Foreskin melanocyte (primary cell): ENCODE measurements at places on chromosomes 3 and 15.

DNA sequence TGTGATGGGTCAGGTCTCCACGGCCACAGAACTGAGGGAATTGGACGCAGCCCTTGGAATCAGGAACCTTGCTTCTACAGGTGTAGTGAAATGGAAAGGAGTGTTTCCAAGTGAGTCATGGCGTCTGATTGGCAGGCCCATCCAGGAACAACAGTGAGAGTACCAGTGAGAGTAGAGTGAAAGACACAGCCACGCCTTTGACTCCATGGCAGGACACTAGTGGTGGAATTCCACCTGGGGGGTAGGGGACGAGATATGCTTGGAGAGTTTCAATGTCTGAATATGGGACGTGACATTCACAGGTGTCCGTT is 3.0 kb upstream of the SLC28A1 start:
- DNase-seq, result no peak

GRCh38 chr15:36831904-36832287 is 252.5 kb downstream of the CDIN1 start:
- DNase-seq, result no peak

DNA sequence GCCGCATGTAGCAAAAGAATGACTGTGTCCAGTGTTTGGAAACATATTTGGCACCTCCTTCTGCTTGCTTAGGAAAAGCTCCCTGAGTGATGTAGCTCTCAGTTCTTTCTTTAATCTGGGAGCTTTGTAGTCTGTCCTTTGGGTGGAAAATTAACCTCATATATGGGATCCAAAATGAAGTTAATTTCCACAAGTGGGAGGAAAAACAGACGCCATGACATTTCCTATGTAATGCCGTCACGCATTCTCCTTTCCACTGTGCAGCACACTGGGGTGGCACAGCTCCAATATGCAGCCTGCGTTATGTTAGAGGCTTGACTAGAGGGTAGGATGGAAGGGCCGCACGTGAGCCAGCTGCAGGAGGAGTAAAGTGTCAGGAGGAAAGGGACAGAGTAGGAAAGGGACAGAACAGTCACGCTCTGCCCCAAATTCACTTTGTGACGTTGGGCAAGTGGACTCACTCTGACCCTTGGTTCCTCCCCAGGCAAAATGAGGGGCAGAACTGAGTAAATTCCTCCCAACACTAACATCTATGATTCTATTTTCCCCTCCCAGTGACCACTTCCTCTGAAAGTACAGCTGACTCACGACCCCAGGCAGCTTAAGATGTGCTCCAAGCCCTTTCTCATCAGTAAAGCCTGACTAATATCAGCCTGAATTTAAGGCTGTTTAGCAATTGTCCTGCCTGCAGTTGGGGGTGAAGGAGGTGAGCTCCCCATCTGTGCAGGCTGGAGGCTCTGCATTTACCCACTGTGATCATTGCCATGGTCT is 176.5 kb upstream of the PFN2 start:
- DNase-seq, result peak; percentile 97

- DNase-seq, result no peak
Measured at GRCh38 chr15:57376696-57377477, 582 bp downstream of the CGNL1 start.

DNA sequence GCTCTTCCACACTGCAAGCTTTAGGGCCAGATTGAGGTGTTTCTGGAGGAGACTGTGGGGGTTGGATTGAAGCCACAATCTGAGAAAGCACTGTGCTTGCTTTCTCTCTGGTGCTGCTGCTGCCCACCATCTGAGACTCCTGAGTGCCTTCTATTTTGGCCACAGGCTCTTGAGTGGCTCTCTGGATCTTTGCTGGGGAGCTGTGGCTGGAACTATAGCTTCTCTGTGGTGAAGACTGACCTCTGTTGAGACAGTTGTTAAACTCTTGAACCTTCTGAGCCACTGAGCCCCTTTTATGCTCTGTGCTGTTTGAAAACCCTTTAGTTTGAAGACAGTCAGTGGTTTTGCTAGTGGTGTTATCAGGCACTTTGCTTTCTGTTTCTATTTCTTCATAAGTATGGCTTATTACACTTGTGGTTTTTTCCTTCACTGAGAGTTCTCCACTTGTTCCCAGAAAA is 108.7 kb upstream of the TSPAN3 start:
- peak; percentile 73 for DNase-seq

DNA sequence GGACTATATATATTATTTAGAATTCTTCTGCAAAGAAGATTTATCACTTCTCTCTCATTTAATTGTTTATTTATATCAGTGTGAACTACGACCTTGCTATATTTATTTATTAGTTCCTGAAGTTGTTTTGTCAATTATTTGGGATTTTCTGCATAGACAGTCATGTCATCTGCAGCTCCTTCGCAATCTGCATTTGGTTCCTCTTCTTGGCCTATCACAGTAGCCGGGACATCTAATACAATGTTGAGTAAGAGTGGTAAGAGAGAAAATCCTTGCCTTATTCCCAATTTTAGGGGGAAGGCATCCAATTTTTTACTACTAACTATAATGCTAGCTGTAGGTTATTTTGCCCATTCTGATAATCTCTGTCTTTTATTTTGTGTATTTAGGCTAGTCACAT is 39.4 kb downstream of the FOXL2 start:
- DNase-seq, result no peak

GRCh38 chr15:44883199-44883877 is 73.1 kb upstream of the TERB2 start:
- DNase-seq, result no peak

- no peak for DNase-seq
Measured at GRCh38 chr3:189269365-189269764, 97.6 kb downstream of the TPRG1 start.

DNA sequence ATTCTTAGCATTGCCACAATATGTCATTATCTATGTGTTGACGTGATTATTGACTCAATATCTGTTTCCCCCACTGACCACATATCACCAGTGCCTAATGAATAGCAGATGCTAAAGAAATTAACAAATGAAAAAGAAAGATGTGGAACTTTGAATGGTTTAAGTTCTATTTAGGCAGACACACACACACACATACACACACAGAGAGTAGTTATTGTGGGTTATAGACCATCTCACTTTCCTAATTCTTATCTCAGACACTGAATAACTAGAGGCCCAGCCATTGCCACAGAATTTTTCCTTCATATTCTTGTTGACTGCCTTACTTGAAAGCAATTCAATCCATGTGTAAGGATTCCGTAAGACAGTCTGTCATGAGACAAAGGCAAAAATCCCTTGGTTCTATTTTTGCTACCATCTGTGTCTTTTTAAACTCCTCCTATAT is 61.9 kb upstream of the PHLDB2 start:
- no peak for DNase-seq

DNA sequence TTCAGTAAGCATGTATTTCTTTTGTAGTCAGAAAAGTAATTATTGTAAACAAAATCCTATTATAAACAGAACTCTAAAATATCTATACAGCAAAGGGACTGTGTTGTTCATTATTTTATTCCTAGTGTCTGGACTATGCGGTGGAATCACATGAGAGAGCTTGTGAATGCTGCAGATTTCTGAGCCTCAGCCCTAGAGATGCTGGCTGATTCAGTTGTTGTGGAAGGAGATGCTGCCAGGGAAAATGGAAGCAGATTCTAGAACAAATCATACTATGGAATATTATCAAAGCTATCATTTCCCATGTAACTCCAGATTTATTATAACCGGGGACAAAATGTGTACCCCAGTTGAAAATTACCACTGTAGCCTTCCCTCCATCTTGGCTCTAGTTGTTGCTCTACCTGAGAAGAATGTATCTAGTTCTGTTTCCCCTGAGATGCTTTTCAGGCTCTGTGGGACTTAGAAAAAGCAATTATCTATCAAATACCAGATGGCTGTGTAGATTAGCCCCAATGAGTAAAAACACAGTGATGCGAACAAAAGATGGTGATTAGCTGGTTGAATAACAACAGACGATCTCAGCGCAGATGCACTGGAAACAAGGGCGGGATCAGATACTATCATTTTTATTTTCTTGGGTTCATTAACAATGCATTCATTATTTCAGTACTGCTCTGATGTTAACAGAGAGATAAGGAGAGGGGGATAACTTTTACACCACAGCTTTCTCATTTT is 131.3 kb downstream of the TMEM108 start:
- DNase-seq, result no peak

DNA sequence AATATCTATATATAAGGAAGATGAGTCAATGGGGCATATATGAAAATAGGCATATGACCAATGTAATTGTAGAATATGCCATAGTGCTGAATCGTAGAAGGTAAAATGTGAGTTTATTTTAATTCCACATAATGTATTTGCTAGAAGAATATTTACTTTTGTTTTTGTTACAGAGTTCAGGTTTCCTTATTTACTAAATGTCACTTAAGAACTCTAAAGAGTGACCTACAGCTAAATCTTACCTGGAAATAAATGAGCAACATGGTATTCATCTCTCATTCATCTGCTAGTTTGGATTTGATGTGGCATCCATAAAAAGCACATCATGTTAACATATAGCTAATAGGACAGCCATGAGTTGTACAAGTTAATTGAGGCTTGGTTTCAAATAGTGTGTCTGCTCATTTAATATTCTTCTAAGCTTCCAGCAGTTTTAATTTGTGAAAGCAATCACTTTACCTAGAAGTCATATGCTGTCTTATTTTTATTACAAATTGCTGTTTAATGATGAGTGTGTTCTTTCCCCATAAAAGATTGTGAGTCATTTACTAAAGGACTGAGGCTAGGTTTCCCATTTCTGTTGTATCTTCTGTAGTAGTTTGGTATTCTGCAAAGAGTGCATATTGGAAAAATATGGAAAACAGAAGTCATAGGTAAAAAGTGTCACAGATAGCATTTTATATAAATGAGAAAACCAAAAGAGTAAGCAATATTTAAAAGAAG is 222.1 kb upstream of the POU1F1 start:
- no peak for DNase-seq

GRCh38 chr3:58801541-58801940 is 135.0 kb upstream of the FAM3D start:
- DNase-seq, result no peak

DNA sequence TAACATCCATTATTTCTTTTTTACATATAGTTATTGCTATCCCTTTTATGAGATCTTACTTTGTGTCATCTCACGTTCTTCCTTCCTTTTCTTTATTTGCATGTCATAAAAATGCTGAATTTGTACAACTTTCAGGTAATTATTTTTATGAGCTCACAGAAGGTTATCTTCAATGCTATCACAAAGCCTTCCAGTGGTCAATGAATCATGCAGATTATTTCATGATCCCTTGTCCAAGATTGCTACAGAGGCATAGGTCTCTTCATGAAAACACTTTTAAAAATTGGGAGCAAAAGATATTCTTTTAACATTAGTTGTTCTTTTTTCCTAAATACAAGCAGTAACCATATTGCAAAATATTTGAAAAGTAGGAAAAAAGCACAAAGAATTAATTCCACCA is 880.1 kb upstream of the NR2F2 start:
- no peak for DNase-seq

- DNase-seq, result no peak
Measured at GRCh38 chr15:64843991-64844390, 2.3 kb downstream of the PLEKHO2 start.

GRCh38 chr3:99483841-99484240 is 154.6 kb upstream of the COL8A1 start:
- DNase-seq, result no peak

DNA sequence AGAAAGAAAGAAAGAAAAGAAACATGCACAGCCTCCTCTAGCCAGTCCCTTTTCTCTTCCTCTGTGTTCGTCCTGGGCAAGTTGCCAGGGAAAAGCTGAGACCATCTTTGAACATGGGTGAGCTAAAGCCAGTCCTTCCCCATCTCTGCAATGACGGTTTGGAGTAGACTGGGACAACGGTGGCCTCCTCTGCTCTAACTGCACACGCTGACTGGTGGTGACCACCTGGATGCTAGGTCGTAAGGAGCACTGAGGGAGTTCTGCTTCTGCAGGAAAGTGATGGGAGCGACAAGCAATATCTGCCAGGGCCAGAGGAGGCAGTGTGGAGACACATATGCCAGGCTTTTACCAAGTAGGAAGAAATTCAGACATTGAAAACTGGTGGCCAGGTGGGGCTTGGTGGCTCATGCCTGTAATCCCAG is 111.7 kb downstream of the NUP210 start:
- peak; percentile 17 for DNase-seq

- no peak for DNase-seq
Measured at GRCh38 chr3:129122412-129123011, 908 bp upstream of the RAB43 start.

- DNase-seq, result no peak
Measured at GRCh38 chr3:128813097-128813496, 66.3 kb upstream of the ACAD9 start.

GRCh38 chr15:84992157-84992944 is 10.7 kb downstream of the PDE8A start:
- no peak for DNase-seq

DNA sequence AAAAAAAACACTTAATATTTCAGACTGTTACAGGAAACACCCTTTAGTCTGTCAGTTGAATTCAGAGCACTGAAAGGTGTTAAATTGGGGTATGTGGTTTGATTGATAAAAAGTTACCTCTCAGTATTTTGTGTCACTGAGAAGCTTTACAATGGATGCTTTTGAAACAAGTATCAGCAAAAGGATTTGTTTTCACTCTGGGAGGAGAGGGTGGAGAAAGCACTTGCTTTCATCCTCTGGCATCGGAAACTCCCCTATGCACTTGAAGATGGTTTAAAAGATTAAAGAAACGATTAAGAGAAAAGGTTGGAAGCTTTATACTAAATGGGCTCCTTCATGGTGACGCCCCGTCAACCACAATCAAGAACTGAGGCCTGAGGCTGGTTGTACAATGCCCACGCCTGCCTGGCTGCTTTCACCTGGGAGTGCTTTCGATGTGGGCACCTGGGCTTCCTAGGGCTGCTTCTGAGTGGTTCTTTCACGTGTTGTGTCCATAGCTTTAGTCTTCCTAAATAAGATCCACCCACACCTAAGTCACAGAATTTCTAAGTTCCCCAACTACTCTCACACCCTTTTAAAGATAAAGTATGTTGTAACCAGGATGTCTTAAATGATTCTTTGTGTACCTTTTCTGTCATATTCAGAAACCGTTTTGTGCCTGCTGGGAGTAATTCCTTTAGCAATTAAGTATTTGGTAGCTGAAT is 17.9 kb downstream of the TMEM43 start:
- no peak for DNase-seq

DNA sequence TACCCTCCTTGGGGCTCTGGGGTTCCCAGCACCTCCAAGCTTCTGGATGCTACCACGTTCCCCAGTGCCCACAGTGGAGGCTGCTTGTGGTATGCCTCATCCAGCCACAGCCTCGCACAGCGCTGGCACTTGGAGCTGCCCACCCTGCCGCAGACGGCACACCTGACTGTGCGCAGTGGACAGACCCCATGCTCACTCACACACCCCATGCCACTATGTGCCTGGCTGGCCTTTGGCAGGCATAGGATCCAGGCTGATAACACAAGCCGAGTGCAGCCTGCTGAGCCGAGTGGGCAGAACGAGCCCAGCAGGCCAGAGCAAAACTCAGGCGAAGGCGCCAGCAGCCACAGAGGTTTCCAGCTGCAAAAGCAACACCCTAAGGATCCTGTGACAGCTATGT is 311.5 kb downstream of the ULK4 start:
- no peak for DNase-seq

DNA sequence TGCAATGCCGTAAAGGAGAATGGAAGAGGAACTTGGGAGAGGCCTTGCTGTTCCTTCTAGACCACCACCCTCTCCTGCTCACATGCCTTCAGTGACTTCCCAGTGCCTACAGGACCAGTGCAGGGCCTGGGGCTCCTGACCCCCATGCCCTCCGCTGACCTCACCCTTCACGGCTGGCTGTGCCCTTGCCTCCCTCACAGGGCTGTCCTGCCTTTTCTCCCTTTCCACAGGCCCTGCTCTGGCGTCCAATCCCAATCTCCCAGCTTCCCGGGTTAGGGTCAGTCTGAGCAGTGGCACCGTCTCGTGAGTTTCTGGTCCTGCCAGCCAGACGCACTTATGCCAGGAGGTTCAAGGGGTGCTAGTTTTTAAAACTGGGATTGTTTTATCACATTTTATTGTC is 110.4 kb downstream of the WNT7A start:
- no peak for DNase-seq
